Astrocyte (in vitro differentiated cells and primary cell): ENCODE measurements at places on chromosomes 6 and 20. TPM values are rescaled to one million over a fixed set of nuclear protein-coding genes. Genes with fewer than 3 reads are reported as not detected.

The TEAD3 gene
- 73.3 and 75.5 TPM in 2 replicates for total RNA-seq

The MOXD1 gene
- total RNA-seq: 3.5 and 4.8 TPM in 2 replicates

The BTN1A1 gene
- total RNA-seq: not detected in 2 replicates

The SLC35F1 gene
- total RNA-seq: 0.72 and 1.0 TPM in 2 replicates

The KIAA1755 gene
- total RNA-seq: 0.77 and 1.1 TPM in 2 replicates

The HLA-DOB gene
- 0.20 and 0.79 TPM in 2 replicates for total RNA-seq

The SLC22A3 gene
- total RNA-seq: 0.57 and 0.89 TPM in 2 replicates

The ALDH8A1 gene
- 0.41 TPM in 2 replicates for total RNA-seq

The RALY gene
- 90.5 and 105 TPM in 2 replicates for total RNA-seq

The RAMACL gene
- 1.2 and 1.3 TPM in 2 replicates for total RNA-seq

The COL21A1 gene
- total RNA-seq: 0.53 and 0.57 TPM in 2 replicates

The STMN3 gene
- total RNA-seq: 29.2 and 30.7 TPM in 2 replicates

The HIVEP2 gene
- total RNA-seq: 17.0 and 21.2 TPM in 2 replicates

The GPR63 gene
- total RNA-seq: 1.6 and 1.8 TPM in 2 replicates
